Naive thymus-derived CD4-positive, alpha-beta T cell (primary cell): ENCODE measurements at places on chromosomes 3 and 15. TPM values are rescaled to one million over a fixed set of nuclear protein-coding genes. Genes with fewer than 3 reads are reported as not detected.

Gene CHRNA5
- 0.89 TPM for total RNA-seq

GRCh38 chr3:53346514-53346913 is 829 bp downstream of the DCP1A start:
- no peak for DNase-seq

Gene CRBN
- 169 TPM for total RNA-seq

Gene ACSBG1
- total RNA-seq = not detected

DNA sequence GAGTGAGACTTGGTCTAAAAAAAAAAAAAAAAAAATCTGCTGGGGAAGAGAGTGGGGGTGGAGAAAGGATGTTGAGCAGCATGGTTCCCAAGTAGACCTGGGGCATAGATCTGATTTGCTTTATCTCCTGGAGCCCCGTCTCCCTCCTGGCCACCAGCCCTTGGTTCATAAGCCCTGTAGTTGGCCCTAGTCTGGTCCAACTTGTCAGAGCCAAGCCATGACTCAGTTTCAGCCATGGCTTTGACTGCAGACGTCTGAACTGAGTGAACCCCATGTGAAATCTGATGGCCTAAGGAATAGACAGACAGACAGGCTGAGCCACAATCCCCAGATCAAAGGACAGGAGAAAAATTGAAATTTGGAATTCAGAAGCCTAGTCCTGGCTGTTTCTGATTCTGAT is 2.0 kb upstream of the CILP start:
- DNase-seq = no peak

Gene PLSCR2
- total RNA-seq = 0.62 TPM

- DNase-seq = no peak
Observed at GRCh38 chr3:62187022-62187431, 186.3 kb downstream of the FEZF2 start.

GRCh38 chr3:135752851-135753250 is 212.7 kb upstream of the PPP2R3A start:
- DNase-seq = no peak

DNA sequence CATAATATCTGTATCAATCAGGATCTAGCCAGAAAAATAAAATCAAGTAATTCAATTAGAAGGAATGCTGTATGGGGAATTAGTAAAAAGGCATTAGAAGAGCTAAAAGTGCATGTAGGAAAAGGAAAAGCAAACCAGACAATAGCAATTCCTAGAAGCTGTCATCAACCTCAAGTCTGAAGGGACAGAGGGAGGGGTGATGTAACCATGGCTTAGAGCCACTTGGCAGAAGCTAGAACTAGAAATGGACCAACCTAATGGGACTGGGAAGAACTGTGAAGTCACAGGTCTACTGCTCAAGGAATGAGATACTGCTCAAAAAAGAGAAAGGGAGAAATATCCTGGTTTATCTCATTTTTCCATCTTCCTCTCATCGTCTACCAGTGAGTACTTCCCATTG is 590.7 kb upstream of the SGO1 start:
- no peak for DNase-seq

DNA sequence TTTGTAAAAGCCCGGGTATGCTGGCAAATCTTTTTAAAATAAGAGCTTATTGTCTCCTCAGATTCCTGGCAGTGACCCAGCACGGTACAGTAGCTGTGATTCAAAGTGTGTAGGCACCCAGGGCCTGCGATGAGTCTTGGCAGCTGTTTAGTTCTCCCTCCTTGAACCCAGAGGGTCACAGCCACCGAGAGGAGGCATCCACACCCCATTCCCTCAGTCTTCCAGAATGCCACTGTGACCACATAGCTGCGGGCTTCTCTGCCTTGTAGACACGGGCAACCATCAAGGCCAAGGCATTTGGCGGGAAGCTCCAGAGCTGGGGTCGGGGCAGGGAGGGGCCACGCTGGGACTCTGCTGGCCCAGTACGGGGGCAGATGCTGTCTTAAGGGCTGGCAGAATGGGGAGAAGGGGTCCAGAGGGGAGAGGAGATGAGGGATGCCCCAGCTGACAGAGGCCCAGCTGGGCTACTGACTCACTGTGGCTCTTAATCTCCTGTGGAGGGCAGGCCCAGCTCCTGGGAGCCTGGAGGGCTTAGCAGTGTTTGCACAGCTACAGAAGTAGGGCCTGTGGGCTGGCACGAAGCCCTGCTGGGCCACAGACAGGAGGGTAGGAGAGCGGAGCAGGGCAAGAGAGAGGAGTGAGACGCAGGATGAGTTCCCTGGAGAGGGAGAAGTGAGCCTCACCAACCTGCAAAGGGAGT is 68.8 kb upstream of the DLG1 start:
- no peak for DNase-seq

GRCh38 chr15:87645723-87646122 is 610.8 kb downstream of the NTRK3 start:
- no peak for DNase-seq

DNA sequence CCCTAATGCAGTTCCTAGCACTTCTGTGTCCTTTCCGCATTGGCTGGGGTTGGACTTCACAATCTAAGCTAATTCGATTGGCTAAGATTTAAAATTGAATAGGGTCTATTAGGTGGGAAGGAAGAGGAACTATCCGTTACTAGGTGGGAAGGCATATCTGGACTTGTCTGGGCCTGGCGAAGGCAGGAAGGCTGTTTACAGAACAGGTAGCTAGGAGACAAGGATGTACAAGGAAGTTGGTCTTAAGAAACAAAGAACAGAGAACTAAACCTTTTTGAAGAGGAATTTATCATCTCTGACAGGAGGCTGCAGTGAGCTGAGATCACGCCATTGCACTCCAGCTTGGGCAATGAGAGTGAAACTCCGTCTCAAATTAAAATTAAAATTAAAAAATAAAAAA is 17.3 kb upstream of the ATG7 start:
- no peak for DNase-seq

Gene NMD3
- total RNA-seq = 49.9 TPM

GRCh38 chr3:11096266-11097139 is 57.8 kb upstream of the HRH1 start:
- no peak for DNase-seq

- DNase-seq = no peak
Observed at GRCh38 chr3:373193-373779, 176.7 kb downstream of the CHL1 start.

GRCh38 chr3:71847794-71848193 is 62.8 kb upstream of the PROK2 start:
- DNase-seq = no peak

DNA sequence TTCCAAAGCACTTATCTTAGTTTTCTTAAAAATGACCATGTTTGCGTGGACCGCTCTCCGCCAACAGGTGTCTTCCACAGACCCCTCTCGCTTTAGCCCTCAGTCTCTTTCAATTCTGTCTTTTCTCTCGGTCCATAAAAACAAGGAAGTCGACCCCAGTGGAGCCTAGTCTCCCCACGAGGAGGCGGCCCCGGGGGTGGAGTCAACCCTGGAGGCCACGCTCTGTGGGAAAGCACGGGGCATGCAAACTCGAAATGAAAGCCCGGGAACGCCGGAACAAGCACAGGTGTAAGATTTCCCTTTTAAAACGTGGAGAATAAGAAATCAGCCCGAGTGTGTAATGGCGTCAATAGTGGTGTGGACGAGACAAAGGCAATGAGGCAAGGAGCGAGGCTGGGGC is 49.1 kb downstream of the EBLN2 start:
- DNase-seq = no peak

Gene MED12L
- 1.4 TPM for total RNA-seq

GRCh38 chr3:181683563-181683962 is 28.2 kb upstream of the SOX2 start:
- DNase-seq = no peak

Gene CCR1
- total RNA-seq = 2.2 TPM

GRCh38 chr3:72633121-72633520 is 215.1 kb downstream of the SHQ1 start:
- DNase-seq = no peak

DNA sequence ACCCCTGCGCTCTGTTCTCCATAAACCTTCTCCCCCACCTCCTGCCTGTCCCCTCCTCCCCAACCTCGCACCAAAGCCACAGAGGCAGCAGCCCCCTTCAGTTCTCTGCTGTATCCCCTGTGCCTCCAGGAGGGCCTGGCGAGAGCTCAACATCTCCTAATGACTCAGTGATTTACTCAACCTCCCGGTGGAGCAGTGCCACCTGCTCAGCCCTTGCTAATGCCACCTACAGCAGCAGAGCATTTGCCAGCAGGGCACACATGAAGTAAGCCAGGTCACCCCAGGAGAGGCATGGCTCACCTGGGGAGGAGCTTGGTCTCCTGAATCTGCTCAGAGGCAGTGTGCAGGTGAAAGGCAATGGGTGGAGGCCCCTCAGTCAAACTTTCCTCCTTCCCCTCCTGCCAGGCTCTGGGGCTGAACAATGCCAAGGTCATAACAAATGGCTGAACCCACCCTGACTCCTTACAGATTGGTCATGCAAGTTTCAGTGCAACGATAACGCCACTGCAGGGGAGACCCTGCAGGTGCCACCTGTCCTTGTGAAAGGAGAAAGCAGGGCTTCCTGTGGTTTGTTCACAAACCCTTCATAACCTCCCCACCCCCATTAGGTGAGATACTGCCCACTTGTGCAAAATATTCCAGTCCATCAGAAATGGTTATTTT is 19.8 kb downstream of the TRPM1 start:
- no peak for DNase-seq

DNA sequence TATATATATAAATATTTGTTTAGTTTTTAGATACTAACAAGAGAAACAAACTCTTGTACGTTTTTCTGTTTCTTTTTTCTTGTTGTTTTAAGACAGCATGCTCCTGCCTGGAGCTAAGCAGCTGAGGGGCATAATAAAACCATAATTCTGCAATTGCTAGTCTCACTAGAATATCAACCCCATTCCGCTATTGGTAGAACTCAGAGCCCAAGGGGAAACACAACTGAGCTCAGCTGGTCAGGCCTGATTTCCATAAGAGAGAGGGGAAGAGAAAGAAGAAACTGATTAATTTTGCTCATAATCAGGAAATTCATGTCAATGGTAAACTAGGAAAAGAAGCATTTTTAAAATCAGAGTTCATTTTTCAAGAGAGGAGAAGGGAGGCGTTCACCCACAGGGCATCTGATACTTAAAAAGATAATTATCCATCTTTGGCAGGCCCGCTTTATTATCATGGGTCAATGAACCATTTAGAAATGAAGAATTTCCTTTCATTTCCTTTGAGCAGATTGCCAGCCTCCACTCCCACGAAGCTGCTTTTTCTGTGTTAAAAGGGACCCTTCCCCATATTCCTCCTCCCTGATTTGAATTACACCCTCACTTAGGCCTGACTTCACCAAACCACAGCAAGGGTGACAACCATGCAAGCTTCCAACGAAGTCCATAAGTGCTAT is 965.3 kb upstream of the CFAP20DC start:
- DNase-seq = no peak

DNA sequence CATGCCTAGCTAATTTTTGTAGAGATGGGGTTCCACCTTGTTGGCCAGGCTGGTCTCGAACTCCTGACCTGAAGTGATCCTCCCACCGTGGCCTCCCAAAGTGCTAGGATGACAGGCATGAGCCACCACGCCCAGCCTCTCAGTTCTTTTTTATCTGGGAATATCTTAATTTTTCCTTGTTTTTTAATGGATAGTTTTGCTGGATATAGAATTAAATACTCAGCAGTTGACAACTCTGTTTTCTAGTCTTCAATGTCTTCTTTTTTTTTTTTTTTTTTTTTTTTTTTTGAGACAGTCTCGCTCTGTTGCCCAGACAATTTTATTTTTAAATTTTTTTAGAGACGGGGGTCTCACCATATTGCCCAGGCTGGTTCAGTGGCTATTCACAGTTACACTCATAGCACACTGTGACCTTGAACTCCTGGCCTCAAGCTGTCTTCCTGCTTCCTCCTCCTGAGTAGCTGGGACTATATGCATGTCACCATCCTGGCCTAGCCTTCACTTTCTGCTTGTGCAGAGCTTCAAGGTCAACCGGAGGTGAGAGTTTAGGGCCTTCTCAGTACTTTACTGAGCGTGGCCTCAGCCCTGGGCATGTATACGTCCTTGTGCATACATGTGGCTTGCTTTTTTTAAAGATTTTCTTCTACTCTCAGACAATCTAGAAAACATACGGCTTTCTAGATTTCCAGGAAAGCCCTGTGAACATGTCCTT is 120.5 kb downstream of the ZNF609 start:
- DNase-seq = no peak

Gene PRR20G
- not detected for total RNA-seq

GRCh38 chr3:142602619-142603385 is 6.6 kb downstream of the PLS1 start:
- DNase-seq = no peak
